ENCODE measurements at places on chromosomes 5 and 9. TPM values are rescaled to one million over a fixed set of nuclear protein-coding genes. Genes with fewer than 3 reads are reported as not detected.
A peak's percentile ranks its signal among the peaks of the same experiment; 100 is the strongest.

The TMEFF1 gene
- 0.43 TPM for total RNA-seq

The IQGAP2 gene
- total RNA-seq, result 2.6 TPM

The NEUROG1 gene
- not detected for total RNA-seq

The IFNK gene
- total RNA-seq, result not detected

The SAXO1 gene
- total RNA-seq, result not detected

DNA sequence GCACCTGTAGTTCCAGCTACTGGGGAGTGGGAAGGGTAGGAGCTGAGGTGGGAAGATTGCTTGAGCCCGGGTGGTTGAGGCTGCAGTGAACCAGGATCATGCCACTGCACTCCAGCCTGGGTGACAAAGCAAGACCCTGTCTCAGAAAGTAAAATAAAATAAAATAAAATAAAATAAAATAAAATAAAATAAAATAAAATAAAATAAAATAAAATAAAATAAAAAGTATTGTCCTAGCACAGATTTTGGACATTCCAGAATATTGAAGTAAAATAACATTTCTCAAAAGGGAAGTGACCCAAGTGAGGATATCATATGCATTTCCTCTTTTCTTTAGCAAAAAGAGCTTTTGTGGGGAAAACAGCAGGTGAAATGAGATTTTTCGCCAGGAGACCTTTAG, 83.5 kb downstream of the TMEM174 start:
- no peak for DNase-seq

DNA sequence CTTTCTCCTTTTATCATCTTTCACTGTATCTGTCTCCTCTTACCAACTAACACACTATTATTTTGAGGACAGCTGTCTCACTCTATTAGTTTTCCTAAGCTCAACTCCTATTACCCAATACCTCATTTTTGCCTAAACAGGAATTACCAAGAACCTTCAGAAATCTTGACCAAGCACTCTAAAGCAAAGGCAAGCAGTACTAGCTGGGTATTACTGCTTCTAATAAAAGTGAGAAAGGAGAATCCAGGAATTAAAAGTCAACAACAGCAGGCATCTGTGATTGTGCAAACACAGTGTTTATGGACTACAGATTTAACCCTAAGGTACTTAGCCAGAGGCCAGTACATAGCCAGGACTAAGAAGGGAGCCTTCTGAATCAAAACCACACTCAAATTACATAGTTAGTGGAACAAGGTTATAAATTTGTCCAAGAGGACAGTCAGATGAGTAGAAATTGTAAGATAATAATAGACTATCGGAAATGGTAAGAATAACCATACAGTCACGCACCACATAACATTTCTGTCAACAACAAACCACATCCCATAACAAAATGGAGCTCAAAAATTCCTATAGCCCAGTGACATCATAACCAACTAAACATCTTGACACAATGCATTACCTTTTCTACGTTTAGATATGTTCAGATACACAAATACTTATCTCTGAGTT, 8.3 kb downstream of the RFX3 start:
- peak; percentile 80 for DNase-seq

DNA sequence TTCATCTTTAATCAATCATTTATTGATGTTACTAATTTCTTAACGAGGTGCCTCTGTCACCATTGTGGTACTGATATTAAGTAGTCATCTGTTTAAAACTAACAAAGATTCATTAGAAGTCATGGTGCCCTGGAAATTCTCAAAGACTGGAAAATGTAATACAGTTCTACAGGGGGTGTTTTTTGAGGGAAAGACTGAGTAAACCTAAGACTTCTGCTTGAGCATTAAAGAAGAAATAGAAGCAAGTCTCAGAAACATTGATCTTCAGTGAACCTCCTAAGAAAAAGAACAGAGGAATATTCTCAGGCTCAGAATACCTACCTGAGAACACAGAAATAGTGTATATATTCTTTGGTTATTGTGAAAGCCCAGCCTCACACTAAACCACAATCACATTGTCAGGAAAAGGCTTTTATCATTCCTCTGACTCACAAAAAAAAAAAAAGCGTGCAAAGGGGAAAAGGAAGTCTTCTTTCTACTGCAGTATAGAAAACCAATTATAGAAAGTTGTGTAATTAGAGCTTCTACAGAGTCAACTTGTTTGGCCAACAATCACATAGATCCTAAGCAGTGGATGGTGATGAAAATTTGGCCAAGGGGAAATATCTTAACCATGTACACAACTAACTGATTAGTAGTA, 60.8 kb downstream of the HINT1 start:
- no peak for DNase-seq

- no peak for DNase-seq
Observed at GRCh38 chr9:122988920-122989621, 44.4 kb upstream of the GPR21 start.
